ENCODE measurements at places on chromosomes 12 and 14.

DNA sequence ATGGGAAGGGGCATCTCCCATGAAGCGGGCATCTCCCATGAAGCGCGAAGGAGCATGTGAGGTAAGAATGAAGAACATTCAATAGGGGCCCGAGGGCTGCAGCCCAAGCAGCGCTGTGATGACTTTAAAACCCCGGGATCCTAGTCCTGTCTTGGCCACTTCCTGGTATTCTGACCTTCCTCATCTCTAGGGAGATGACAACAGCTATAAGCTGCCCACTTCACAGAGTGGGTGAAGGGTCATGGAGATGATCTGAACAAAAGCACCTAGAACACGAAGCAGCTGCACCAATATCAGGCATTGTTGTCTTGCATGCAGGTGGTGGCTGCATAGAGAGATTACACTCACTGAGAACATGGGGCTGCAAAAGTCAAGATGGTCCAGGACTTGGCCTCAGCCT is 64.5 kb downstream of the SPTB start:
- DNase-seq = no peak

DNA sequence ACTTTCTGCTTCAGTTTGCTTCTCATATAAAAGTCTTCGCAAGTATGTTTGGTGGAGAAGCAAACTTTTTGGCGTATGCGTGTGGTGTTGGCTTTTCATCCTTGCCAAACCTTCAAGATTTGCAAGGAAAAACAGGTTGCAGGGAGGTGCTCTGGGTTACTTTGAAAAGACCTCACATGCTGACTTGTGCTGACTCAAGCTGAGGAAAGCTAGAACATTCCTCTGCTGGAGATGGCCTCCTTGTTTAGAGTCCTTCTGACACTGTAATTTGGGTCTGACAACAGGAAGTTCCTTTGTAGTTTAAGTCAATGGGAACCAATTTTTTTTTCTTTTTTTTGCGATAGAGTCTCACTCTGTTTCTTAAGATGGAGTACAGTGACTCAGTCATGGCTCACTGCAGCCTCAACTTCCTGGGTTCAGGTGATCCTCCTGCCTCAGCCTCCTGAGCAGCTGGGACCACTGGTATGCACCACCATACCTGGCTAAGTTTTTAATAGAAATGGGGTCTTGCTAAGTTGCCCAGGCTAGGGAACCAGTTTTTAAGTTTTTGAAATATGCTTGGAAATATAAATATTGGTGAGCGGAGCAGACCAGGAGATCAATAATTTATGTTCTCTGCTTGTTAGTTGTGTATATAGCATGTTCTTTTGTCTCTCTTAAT is 2.6 kb upstream of the ACACB start:
- DNase-seq = no peak

GRCh38 chr12:98416845-98417244 is 98.5 kb upstream of the TMPO start:
- peak; percentile 53 for DNase-seq

GRCh38 chr14:39342768-39343167 is 89.5 kb downstream of the FBXO33 start:
- DNase-seq = no peak

Measured in KBM-7 (cell line).